ENCODE measurements at places on chromosomes 4 and X.

DNA sequence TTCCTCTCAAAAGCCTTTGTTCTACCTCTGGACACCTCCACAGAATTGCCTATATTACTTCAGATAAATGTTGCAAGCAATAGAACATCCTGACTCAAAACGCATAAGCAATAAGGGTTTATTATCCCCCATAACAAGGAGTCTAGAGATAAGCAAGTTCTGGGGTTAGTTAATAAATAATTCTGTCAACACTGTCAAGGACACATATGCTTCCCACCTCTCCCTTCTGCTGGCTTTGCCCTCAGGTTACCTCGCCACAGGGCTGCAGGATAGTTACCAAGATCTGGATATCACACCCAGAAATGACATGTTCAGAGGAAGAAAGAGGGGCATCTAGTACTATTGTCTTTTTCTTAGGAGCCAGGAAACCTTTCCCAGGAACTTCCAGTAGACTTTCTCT lies 14.0 kb upstream of the DUSP21 start:
- DNase-seq: no peak

DNA sequence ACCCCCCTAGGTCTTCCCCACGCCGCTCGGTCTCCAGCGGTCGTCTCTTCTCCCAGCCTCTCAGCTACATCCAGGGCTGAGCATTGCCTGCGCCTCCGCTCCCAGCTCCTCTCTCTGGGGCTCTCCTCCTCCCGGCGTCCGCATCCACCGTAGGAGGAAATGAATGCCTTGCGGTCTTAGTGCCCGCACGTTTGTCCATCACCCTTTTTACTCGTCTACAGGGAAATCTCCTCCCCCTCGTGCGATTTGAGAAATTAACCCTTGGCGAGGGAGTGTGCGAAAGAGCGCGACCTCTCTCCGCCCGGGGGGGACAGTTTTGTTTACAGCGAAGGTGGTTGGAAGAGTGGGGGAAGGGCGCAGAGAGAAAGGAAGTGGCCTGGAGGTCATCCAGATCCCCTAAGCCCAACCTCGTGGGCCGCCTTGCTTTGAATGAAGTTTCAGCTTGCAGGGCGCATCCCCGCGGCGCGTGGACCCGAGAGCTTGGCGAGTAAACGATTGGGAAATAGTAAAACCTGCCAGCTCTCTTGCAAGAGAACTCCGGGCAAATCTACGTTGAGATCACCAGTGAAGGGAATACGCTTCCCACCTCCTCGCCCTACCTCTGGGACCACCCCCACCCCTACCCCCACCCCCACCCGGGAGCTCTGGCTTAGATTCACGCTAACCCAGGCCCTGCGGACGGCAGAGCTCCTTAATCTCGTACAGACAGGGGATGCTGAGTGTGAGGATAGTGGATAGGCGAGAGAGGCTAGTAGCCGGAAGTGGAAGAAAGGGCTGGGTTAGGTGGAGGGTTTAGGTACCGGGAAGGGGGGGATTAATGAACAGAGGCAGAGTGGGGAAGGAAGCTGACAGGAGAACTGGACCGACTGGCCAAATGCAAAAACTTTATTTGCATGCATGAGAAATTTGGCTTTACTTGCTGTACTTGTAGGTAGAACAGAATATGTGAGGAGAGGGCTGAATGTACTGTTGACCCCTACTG lies at the start of gene ELOVL6:
ELOVL6 (minus strand) TSS at position 181 of the 982 bp plus-strand sequence. CDS start 280 bp downstream, outside the sequence.
- no peak for DNase-seq

GRCh38 chrX:119482041-119482440 lies 13.8 kb downstream of the SLC25A5 start:
- DNase-seq: no peak

DNA sequence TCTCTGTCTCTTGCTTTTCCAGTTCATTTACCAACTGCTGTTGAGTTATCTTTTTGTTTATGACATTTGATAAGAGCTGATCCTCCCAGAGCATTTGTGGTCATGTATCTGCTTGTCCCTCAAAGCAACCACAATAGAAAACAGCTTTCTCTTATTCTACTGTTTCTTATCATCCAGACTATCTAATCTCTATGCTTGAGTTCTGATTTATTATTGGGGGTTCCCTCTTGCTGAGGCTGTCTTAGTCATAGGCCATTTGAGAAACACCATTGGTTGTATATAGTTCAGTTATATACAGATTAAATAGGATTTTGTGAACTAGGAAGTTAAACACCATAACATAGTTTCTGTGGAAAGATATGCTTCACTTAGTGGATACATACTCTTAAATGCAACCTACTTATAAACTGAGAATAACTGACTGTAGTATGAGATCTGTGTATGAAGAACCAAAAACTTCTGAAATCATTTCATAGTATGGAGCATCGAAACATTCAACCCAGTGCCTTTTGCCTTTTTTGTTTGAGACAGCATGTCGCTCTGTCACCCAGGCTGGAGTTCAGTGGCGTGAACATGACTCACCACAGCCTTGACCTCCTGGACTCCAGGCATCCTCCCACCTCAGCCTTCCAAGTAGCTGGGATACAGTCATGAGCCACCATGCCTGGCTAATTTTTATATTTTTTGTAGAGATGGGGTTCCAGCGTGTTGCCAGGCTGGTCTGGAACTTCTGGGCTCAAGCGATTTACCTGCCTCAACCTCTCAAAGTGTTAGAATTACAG lies 75.8 kb downstream of the STIM2 start:
- no peak for DNase-seq

DNA sequence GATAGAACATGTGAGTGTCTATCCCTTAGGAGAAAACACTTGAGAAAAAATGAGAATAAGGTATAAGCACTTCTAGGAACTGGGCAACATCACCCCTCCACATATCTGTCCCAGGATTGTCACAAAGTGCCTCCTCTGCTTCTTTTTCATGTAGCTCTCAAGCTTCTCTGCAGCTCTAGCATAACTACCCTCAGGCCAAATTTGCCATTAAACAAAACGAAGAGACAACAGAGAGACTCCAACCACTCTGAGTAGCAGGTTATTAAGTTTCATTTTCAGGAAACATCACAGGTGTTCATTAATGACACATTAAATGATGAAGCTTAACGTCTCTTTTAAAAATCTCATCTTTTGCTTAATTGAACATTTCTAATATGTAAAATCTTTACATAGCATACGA lies 580.0 kb downstream of the GALNTL6 start:
- no peak for DNase-seq

DNA sequence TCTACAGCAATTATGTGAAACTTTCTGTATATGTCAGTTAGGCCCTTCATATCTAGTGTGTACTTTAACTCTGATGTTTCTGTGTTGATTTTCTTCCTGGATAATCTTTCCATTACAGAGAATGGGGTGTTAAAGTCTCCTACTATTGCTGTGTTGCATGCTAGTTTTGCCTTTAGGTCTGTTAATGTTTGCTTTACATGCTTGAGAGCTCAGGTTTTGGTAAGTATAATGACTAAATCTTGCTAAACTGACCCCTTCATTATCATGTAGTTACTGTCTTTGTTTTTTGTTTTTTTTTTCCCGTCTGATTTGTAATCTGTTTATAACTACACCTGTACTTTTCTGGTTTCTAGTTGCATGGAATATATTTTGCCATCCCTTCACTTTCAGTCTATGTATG lies 63.6 kb upstream of the UGT2B15 start:
- DNase-seq: no peak

DNA sequence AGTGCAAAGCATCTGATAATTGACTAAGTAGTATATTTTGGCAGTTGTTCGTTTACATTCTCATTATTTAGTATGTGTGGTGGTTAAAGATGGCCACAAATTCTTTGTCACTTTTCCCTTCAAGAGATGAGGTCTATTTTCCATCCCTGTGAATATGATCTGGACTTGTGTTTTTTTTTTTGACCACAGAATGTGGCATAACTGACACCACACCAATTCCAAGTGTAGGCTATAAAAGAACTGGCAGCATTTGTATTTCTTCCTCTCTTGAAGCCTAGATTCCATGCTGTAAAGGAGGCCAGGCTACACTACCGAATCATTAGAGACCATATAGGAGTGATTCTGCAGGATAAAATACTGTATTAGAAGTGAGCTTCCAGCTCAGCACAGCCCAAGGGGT lies 596.6 kb downstream of the DMD start:
- DNase-seq: no peak

DNA sequence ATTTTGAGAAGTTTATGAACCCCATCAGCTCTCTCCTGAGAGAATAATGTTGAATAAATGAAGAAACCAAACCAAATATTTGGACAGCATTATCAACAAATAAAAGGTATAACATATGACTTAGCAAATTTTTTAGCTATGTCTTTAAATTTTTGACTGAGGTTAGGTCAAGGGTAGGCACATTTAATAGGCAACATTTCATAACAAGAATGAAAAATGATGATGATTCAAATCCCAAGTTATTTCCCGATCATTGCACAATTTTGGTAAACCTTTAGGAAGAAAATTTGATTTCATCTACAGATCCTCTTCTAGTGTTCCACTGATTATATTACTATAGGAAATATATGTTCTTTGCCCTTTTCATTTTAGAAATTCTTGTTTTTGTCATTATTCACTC lies 123.7 kb upstream of the TLR3 start:
- DNase-seq: no peak

DNA sequence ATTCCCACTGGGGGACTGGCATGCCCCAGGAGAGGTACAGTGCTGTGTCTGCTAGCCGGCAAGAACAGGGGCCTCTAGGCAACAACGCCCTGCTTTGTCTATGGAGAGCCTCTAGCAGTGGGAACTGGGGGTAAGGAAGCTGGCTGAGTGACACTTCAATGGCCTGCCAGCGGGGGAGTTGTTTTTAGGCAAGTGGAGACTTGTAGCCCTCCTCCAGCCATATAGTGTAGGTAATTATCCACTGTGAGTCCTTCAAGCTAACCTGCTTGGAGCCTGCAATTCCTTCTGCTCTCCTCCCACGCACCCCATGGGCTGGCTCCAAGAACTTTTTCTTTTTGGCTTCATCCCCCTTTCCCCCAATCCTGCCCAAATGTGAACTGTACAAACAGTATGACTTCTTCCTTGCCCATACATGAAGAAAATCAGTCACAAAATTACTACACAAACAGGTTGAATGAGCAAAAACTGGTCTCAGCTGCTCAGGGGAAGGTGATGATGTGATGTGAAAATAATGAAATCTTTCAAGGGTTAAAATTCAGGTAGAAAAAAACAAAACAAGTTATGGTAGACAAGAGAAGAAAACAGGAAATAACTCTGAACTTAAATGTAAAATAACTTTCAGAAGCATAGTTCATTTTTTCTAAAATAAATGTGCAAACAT lies 33.1 kb downstream of the LEF1 start:
- DNase-seq: no peak

DNA sequence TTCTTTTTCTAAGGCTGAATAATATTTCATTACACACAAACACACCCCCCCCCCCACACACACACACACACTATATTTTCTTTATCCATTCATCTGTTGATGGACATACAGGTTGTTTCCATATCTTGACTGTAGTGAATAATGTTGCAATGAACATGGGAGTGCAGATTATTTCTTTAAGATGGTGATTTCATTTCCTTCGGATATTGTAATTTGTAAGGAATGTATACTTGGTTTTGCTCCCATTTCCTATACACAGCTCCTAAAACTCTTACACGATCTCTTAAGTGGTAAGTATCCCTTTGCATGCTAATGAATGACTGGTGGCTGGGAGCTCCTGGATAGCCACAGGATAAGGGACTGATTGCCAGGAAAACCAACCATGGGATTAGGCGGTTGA lies 14.7 kb upstream of the RBMXL3 start:
- no peak for DNase-seq

DNA sequence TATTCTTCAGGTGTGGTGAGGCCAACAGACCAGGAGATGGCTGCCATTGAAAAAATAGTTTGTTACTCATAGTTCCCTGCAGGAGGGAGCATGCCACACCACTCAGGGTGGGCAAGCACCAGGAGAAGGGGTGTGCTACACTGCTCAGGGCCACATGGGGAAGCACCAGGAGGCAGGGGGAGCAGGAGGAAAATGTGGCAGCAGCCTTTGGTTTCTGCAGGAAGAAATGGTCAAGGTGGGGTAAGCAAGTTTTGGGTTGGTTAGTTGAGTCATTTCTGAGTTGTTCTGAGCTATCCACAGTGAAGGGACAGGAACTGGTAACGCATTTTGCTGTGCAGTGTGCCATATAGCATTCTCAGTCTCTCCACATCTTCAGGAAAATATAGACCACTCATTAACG lies 23.8 kb downstream of the FGFBP1 start:
- DNase-seq: no peak

DNA sequence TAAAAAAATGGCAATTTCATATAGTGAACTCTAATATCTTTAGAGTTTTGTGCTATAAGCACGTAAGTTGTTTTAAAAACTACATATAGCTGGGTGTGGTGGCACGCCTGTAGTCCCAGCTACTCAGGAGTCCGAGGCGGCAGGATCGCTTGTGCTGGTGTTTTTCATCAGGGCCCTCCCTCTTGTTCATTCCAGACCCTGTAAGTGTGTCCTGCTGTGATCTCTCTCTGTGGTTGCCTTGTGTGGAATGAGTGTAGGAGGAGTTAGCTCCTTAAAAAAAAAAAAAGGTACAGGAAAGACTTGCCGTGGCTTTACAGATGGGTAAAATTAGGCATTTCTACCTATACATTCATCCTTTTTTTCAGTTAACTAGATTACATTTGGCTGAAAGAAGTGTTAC lies 35.4 kb downstream of the RBBP7 start:
- no peak for DNase-seq

- DNase-seq: no peak
Measured at GRCh38 chr4:64899563-64899962, 490.3 kb upstream of the TECRL start.

- no peak for DNase-seq
Measured at GRCh38 chr4:65617416-65617815, 52.9 kb downstream of the EPHA5 start.

- DNase-seq: no peak
Measured at GRCh38 chr4:134160211-134160610, 41.4 kb downstream of the PABPC4L start.

GRCh38 chrX:13579661-13580060 lies 10.3 kb downstream of the EGFL6 start:
- no peak for DNase-seq

GRCh38 chr4:54937501-54937900 lies 187.9 kb downstream of the KDR start:
- DNase-seq: no peak

GRCh38 chr4:148795156-148795864 lies 353.1 kb upstream of the NR3C2 start:
- no peak for DNase-seq

DNA sequence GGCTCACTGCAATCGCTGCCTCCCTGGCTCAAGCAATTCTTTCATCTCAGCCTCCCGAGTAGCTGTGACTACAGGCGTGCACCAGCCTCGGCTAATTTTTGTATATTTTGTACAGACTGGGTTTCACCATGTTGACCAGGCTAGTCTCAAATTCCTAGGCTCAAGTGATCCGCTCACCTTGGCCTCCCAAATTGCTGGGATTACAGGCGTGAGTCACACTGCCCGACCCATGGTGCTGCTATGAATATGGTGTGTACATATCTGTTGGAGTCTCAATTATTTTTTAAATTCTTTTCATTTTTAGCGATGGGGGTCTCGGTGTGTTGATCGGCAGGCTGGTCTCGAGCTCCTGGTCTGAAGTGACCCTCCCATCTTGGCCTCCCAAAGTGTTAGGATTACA lies 78.0 kb upstream of the PRKX start:
- no peak for DNase-seq

All from stimulated activated CD4-positive, alpha-beta T cell treated with anti-CD3 and anti-CD28 coated beads, TNF-alpha, amount 100 ng/mL, for 4 hours (primary cell).